ENCODE measurements at places on chromosomes 3 and 15.
A peak's percentile ranks its signal among the peaks of the same experiment; 100 is the strongest.

GRCh38 chr3:101642441-101642840 lies 34.5 kb downstream of the ZBTB11 start:
- no peak for DNase-seq

GRCh38 chr3:81884791-81885190 lies 123.3 kb upstream of the GBE1 start:
- DNase-seq: no peak

DNA sequence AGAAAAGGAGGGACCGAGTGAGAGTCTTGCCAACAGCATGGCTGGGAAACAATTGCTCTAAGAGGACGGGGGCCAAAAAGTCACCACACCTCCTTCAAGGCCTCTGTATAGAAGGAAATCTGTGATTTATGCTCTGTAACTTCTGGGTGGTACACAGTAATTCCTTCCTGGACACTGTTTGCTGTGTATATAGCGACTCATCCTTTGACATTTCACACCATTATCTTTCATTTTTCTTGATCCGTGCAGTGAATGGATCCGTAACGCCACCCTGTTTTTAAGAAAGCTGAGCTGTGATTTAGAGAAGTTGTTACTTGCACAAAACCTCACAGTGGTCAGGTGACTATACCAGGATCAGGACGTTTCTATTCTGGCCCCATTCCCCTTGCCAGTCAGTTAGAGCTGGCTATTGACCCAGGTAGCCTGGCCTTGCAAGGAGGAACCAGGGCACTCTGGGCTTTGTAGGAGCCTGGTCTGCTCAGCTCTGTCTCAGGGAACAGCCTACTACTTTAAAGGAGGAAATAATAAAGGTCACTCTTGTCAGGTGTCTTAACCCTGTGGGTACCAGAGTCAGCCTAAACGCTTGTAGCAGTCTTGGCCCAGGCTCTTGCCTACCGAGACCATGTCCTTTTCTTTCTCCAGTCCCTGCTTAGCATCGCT lies 86.5 kb upstream of the MYZAP start:
- DNase-seq: no peak

- DNase-seq: peak; percentile 29
Measured at GRCh38 chr3:127457094-127457475, 133.4 kb downstream of the TPRA1 start.

DNA sequence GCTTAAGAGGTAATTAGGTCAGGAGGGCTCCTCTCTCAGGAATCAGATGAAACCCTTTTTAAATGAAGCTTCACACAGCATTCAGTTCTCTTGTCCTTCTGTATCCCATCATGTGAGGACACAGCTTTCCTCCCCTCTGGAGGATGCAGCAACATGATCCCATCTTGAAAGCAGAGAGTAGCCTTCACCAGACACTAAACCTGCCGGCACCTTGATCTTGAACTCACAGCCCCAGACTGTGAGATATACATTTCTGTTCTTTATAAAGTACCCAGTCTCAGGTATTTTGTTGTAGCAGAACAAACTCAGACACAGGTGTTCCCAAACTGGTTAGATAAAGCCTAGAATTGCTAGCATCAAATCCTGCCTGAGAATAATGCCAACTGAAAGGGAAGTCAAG lies 83.7 kb upstream of the PRICKLE2 start:
- DNase-seq: no peak

GRCh38 chr3:101945980-101946379 lies 96.7 kb downstream of the NFKBIZ start:
- DNase-seq: no peak

GRCh38 chr15:22954798-22955543 lies 25.2 kb downstream of the CYFIP1 start:
- DNase-seq: no peak

GRCh38 chr15:69891606-69892005 lies 206.1 kb downstream of the TLE3 start:
- DNase-seq: no peak

DNA sequence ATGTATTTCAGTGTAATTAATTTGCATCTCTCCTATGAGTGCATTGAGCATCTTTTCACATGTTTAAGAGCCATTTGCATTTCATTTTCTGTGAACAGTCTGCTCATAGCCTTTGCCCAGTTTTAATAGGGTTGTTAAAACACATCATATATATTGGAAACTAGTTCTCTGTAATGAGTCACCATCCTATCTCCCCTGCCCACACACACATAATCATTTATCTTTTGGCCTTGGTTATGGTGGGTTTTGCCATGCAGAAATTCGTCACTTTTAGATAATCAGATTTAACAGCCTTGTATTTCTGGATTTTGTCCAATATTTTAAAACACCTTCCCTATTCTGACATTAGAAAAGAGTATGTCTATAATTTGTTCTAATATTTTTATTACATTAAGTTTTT lies 11.9 kb upstream of the CHRM5 start:
- no peak for DNase-seq

All from right hindlimb (tissue), 1 donor.